ENCODE measurements at places on chromosomes 7 and 10.

GRCh38 chr10:5416981-5417380, 4.6 kb downstream of the NET1 start:
- no peak for DNase-seq

- DNase-seq = peak; percentile 87
Observed at GRCh38 chr7:41705109-41705901, 2.4 kb upstream of the INHBA start.

- DNase-seq = peak; percentile 84
Observed at GRCh38 chr7:17234398-17235031, 63.9 kb upstream of the AHR start.

DNA sequence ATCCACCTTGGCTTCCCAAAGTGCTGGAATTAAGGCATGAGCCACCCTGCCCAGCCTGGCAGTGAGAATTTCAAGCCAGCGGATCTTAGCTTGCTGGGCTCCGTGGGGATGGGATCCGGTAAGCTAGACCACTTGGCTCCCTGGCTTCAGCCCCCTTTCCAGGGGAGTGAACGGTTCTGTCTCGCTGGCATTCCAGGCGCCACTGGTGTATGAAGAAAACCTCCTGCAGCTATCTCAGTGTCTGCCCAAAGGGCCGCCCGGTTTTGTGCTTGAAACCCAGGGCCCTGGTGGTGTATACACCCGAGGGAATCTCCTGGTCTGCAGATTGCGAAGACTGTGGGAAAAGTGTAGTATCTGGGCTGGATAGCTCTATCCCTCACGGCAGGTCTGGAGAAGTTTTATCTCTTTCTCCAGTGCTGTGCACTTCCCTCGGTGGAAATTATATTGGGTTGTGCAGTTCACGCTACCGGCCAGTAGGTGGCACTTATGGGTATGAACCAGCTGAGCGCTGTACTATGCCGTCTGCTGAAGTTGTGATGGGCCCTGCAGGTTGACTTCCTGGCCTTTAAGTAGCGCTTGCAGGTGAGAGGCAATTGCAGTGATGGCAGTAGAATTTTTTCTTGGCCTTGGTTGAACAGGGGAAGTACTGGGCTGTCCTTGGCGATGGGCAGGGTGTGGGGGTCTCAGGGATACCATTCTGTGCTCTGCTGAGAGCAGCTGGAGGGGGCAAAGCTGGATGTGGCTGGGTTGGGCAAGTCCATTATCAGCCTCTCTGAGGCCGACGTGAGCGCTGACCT, 138.0 kb upstream of the MTPN start:
- peak; percentile 22 for DNase-seq

DNA sequence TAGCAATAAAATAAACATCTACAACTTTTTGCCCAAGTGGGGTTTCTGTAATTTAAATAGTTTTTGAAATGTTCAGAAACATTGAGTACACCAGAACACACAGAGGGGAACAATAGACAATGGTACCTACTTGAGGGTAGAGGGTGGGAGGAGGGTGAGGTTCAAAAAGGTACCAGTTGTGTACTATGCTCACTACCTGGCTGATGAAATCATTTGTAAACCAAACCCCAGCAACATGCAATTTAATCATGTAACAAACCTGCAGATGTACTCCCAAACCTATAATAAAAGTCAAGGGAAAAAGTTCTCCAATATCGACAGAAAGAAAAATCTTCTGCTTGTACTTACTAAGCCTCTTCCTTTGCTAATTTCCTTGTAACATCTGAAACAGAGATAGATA, 4.2 kb upstream of the TES start:
- no peak for DNase-seq

DNA sequence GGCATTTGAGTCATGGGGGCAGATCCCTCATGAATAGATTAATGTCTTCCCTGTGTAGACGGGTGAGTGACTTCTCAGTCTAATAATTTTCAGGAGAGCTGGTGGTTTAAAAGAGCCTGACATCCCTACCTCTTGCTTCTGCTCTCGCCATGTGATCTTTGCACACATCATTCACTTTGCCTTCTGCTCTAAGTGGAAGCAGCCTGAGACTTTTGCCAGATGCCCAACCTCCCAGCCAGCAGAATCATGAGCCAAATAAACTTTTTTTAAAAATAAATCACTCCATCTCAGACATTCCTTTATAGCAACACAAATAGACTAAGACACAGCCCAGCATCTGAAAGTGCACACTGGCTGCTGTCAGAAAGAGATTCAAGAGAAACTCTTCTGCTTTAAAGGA, 155.2 kb downstream of the ZNF365 start:
- no peak for DNase-seq

- no peak for DNase-seq
Observed at GRCh38 chr7:30997316-30997715, 33.6 kb downstream of the GHRHR start.

DNA sequence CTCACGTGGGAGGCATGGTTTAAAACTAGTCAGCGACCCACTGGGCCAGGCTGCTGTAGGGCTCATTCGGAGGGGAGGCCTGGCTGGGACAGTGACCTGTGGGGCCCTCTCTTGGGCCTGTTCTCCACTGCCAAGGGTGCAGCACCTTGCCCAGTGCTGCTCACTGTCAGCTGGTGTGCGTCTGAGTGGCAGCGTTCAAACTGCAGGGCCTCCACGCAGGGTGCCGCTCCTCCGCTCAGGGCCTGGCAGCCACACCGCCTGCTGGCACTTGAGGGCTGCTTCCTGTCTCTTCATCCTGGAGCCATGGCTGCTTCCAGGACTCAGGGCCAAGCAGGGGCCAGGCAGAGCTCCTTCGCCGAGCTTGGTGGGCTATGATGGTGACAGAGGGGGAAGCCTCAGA, 18.3 kb downstream of the ADAMTS14 start:
- DNase-seq = no peak

- no peak for DNase-seq
Observed at GRCh38 chr10:71657604-71658466, 61.7 kb downstream of the C10orf105 start.
